ENCODE measurements at places on chromosomes 13 and 19.

GRCh38 chr13:104416973-104417372 lies 1350.8 kb upstream of the SLC10A2 start:
- H3K36me3 ChIP-seq: no peaks in the 10 kb centered on the region
- H3K27ac ChIP-seq: no peak overlapping the region
- no peaks in the 10 kb centered on the region for H3K4me1 ChIP-seq
- H3K4me3 ChIP-seq: no peak overlapping the region

GRCh38 chr13:100211016-100211710 lies 122.3 kb downstream of the PCCA start:
- no peak overlapping the region for H3K4me3 ChIP-seq
- H3K27ac ChIP-seq: no peak overlapping the region
- no peak for DNase-seq
- H3K27me3 ChIP-seq: no peaks in the 10 kb centered on the region
- H3K36me3 ChIP-seq: peaks cover 6% of the 10 kb centered on the region
- no peaks in the 10 kb centered on the region for H3K4me1 ChIP-seq

- peaks cover 20% of the 10 kb centered on the region for H3K36me3 ChIP-seq
- H3K4me1 ChIP-seq: peaks cover 80% of the 10 kb centered on the region
- H3K4me3 ChIP-seq: no peak overlapping the region
- no peaks in the 10 kb centered on the region for H3K27me3 ChIP-seq
- no peak for DNase-seq
Measured at GRCh38 chr19:3463714-3464586, 16.4 kb downstream of the SMIM24 start.

DNA sequence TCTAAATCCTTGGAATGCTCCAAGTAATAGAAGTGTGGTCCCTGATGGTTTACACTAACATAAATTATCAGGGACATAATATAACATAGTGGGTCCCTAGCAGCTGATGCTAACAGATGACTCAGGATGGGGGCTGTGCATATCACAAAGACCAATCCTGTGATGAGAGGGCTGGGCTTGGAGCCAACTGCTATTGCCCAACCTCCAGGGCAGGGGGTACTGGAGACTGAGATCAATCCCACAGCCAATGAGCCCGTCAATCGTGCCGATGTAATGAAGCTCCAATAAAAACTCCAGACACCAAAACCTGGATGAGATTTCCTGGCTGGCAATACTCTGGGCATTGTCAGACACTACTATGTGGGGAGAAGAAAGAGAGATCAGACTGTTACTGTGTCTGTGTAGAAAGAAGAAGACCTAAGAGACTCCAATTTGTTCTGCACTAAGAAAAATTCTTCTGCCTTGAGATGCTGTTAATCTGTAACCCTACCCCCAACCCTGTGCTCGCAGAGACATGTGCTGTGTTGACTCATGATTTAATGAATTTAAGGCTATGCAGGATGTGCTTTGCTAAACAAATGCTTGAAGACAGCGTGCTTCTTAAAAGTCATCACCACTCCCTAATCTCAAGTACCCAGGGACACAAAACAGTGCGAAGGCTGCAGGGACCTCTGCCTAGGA lies 33.4 kb downstream of the ABCC4 start:
- no peak overlapping the region for H3K4me3 ChIP-seq
- no peaks in the 10 kb centered on the region for H3K4me1 ChIP-seq
- H3K36me3 ChIP-seq: no peaks in the 10 kb centered on the region
- no peaks in the 10 kb centered on the region for H3K27me3 ChIP-seq

DNA sequence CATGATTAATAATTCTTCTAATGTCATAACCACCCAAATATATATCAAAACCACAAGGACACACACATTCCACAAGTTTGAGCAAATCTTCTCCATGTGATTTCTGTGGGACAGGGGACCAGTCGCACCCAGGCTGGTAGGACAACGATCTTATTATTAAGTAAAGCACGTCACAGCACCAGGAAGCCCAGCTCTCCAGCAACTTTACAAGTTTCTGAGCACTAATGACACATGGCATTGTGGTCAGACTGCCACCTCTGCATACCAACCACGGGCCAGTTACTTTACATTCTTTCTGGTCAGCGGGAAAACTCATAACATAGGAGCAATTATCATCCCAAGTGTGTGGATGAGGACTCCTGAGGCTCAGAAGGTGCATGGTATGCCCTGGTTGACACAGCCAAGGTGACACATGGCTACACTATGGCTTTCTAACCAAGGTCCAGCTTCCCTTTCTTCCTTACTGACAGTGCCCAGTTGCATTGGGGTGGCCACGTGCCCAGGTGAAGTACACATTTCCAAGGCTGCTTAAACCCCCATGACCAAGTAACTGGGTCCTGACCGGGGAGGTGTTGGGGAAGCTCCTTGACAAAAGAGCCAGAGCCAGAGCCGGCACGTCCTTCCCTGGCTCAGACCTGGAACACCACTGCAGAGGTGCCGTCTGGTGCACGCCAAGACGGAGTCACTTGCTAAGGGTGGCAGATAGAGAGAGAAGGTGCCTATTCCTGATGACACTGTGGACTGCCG lies 27.4 kb downstream of the LATS2 start:
- DNase-seq: peak; percentile 29
- no peak overlapping the region for H3K4me3 ChIP-seq
- H3K4me1 ChIP-seq: peaks cover 54% of the 10 kb centered on the region
- no peaks in the 10 kb centered on the region for H3K27me3 ChIP-seq
- no peaks in the 10 kb centered on the region for H3K36me3 ChIP-seq

DNA sequence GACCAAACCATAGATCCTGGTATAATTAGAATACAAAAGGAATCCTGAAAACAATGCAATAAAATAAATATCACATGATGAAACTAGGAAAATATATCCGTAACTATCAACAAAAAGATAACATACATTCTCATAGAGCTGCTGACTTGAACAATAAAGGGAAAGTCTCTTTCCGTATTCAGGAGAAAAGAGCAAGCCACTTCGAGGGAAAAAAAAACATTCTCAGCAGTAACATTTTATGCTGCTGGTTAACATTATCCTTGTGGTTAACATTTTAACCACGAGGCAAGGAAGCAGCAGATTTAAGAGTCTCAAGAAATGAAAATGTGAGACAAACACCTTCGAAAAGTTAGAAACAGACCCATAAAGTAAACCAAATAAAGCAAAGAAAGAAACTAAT lies 25.8 kb downstream of the NALCN start:
- no peak for DNase-seq
- H3K36me3 ChIP-seq: no peaks in the 10 kb centered on the region
- no peak overlapping the region for H3K4me3 ChIP-seq
- H3K27ac ChIP-seq: peak overlapping the region; percentile 52
- no peaks in the 10 kb centered on the region for H3K27me3 ChIP-seq

DNA sequence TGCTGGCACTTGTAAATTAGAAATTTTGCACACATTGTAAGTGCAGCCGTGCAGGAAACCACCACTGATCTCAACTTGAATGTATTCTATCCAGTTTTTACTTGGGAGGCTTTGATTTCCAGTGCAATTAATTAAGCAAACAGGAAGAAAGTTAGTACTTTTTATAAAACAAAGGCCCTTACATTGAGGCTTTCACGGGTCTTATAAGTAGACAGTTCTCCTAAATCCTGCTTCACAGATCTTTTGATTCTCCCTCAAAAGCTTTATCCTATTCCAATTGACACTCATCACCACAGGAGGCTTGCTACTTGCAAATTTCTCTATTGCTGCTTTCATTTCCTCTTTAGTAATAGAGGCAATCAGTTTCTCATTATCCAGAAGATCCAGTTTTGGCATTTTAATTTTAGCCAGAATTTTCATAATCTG lies 90.1 kb downstream of the ERCC5 start:
- no peaks in the 10 kb centered on the region for H3K27me3 ChIP-seq
- H3K27ac ChIP-seq: no peak overlapping the region
- no peaks in the 10 kb centered on the region for H3K4me1 ChIP-seq
- H3K4me3 ChIP-seq: no peak overlapping the region
- H3K36me3 ChIP-seq: no peaks in the 10 kb centered on the region

DNA sequence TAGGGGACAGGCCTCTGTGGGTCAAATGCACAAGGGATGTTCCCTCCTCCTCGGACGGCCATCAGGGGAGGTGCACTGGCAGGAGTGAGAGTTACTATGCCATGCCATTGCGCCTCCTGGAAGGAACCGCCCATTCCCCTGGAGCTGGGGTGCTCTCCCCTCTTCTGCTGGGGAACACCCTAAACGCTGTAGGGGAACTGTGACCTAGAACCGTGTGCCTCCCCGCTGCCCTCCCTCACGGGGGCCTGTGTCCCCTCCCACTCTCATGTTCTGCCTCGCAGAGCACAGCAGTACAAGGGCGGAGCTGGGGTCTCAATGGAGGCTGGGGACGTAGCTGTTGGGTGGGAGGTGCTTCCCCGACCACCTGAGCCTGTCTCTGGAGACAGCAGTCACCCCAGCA lies 17.2 kb upstream of the CRTC1 start:
- DNase-seq: no peak
- H3K27ac ChIP-seq: peak overlapping the region; percentile 96
- H3K27me3 ChIP-seq: no peaks in the 10 kb centered on the region
- no peak overlapping the region for H3K4me3 ChIP-seq
- H3K36me3 ChIP-seq: peaks cover 56% of the 10 kb centered on the region
- no peaks in the 10 kb centered on the region for H3K4me1 ChIP-seq

DNA sequence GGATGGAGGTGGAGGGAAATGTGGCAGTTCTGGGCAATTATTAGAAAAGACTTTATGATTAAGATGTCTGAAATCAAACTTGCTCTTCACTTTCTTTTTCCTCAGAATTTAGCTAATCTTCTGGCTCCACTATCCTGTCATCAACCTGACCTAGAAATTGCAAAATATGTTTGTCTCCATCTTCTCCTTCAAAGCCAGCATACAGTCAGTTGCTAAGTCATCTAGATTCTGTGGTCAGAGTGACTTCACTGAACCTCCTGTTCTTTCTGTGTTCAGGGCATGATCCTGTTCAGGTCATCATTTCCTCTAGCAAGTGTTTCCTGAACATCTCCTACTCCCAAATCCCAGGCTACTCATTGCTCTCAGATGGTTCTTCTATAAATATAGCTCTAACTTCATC lies 10.8 kb upstream of the CCNA1 start:
- DNase-seq: no peak
- H3K27ac ChIP-seq: no peak overlapping the region
- H3K4me1 ChIP-seq: no peaks in the 10 kb centered on the region
- no peak overlapping the region for H3K4me3 ChIP-seq
- H3K27me3 ChIP-seq: no peaks in the 10 kb centered on the region
- H3K36me3 ChIP-seq: no peaks in the 10 kb centered on the region

- peaks cover 29% of the 10 kb centered on the region for H3K4me1 ChIP-seq
- no peaks in the 10 kb centered on the region for H3K27me3 ChIP-seq
- H3K27ac ChIP-seq: no peak overlapping the region
- no peak overlapping the region for H3K4me3 ChIP-seq
- peaks cover 46% of the 10 kb centered on the region for H3K36me3 ChIP-seq
Measured at GRCh38 chr19:4715529-4716221, 8.0 kb downstream of the DPP9 start.

DNA sequence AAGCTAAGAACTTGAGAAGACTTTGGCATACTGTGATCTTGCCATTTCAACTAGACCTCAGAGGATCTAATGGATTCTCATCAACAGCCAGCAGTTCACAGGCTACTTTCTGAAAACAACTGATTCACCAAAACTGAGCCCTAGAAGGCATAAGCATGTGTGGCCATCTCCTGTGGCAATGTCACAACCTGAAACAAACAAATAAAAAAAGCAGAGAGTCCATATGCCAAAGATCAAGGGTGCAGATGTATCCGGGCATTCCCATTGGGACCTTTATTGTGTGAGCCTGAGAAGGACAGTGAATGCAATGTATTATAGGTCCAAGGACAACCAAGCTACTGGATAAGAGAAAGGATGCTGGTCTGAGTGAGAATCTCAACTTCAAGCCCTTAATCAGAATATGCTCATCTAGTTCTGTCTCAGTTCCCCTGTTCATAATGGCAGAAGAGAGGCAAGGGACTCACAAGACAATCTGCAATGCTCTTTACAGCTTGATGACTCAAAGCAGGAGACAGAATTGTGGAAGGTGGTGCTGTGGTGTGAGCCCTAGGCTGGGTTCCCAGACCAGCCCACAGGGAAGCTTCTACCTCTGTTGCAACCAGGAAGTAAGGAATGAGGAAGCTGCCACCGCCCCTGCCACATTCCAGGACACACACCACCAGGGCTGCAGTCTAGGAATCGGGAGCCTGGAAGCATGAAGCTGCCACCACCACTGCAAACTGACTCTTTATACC lies 133.7 kb downstream of the RAP2A start:
- no peaks in the 10 kb centered on the region for H3K36me3 ChIP-seq
- H3K4me3 ChIP-seq: no peak overlapping the region
- no peak overlapping the region for H3K27ac ChIP-seq
- H3K27me3 ChIP-seq: no peaks in the 10 kb centered on the region
- H3K4me1 ChIP-seq: peaks cover 12% of the 10 kb centered on the region

GRCh38 chr13:28251466-28251865 lies 113.1 kb downstream of the PAN3 start:
- H3K4me3 ChIP-seq: no peak overlapping the region
- H3K27me3 ChIP-seq: no peaks in the 10 kb centered on the region
- H3K27ac ChIP-seq: no peak overlapping the region
- peaks cover 6% of the 10 kb centered on the region for H3K4me1 ChIP-seq
- H3K36me3 ChIP-seq: peaks cover 10% of the 10 kb centered on the region
- no peak for DNase-seq

DNA sequence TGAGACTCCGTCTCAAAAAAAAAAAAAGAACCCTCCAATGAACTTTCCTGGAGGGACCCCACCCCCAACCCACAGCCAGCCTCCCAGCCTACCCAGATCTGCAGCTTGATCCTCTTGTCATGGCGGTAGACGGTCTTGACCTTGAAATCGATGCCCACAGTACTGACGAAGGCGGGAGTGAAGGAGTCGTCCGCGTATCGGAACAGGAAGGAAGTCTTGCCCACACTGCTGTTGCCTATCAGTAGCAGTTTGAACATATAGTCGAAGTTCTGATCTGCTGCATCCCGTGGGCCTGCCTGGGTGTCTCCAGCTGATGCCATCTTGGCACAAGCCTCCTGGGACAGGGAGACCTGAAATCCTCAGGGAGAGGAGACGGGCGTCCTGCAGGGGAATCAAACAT lies 2.4 kb downstream of the RAB3D start:
- H3K4me3 ChIP-seq: no peak overlapping the region
- no peaks in the 10 kb centered on the region for H3K4me1 ChIP-seq
- H3K27ac ChIP-seq: no peak overlapping the region
- H3K27me3 ChIP-seq: no peaks in the 10 kb centered on the region
- no peak for DNase-seq
- H3K36me3 ChIP-seq: peaks cover 62% of the 10 kb centered on the region

DNA sequence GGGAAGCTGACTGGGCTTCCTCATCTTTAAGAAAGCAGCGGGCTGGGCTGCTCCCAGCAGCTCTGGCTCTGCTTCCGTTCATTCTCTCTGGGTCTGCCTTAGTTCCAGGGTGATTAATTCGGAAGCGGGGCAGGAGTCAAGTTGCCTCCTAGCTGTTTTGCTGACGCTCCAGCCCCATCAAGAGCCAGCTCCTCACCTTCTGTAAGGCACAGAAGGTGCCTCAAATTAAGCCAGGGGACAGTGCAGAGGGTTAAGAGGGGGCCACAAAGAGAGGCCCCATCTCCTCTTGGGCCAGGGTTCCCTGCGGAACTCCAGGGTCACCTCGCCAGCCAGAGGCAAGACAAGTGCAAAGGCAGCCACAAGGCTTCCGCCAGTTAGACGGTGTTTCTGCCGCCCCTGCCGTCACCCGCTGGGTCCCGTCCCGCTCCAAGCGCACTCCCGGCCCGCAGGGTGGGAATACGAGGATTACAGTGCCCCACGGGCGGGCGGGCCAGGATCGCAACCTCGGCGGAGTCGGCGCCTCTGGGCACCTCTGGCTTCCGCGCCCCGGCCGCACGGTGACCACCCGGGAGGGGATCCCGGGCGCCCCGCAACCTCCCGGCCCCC lies 508 bp downstream of the SLC15A1 start:
- H3K27ac ChIP-seq: no peak overlapping the region
- H3K4me1 ChIP-seq: no peaks in the 10 kb centered on the region
- DNase-seq: no peak
- H3K4me3 ChIP-seq: peak overlapping the region; percentile 41
- peaks cover 49% of the 10 kb centered on the region for H3K27me3 ChIP-seq
- no peaks in the 10 kb centered on the region for H3K36me3 ChIP-seq
